ENCODE measurements at places on chromosomes 12 and 14. TPM values are rescaled to one million over a fixed set of nuclear protein-coding genes. Genes with fewer than 3 reads are reported as not detected.

FOXA1 gene
- total RNA-seq = 9.1 TPM

KRT79 gene
- not detected for total RNA-seq

CCDC196 gene
- not detected for total RNA-seq

PTHLH gene
- 17.9 TPM for total RNA-seq

CLEC6A gene
- total RNA-seq = not detected

Data from A549 treated with GW870086 at 1 μM for 4 hours (cell line).